ENCODE measurements at places on chromosomes 2 and 18.

- DNase-seq: no peak
Measured at GRCh38 chr2:145088756-145089155, 568.8 kb upstream of the ZEB2 start.

- DNase-seq: no peak
Measured at GRCh38 chr2:1665761-1666505, 78.4 kb downstream of the PXDN start.

GRCh38 chr18:79857082-79857671 is 59.4 kb downstream of the KCNG2 start:
- peak; percentile 16 for DNase-seq

- DNase-seq: no peak
Measured at GRCh38 chr18:54950221-54950620, 9.0 kb downstream of the CCDC68 start.

GRCh38 chr2:111157798-111158197 is 37.1 kb downstream of the BCL2L11 start:
- no peak for DNase-seq

DNA sequence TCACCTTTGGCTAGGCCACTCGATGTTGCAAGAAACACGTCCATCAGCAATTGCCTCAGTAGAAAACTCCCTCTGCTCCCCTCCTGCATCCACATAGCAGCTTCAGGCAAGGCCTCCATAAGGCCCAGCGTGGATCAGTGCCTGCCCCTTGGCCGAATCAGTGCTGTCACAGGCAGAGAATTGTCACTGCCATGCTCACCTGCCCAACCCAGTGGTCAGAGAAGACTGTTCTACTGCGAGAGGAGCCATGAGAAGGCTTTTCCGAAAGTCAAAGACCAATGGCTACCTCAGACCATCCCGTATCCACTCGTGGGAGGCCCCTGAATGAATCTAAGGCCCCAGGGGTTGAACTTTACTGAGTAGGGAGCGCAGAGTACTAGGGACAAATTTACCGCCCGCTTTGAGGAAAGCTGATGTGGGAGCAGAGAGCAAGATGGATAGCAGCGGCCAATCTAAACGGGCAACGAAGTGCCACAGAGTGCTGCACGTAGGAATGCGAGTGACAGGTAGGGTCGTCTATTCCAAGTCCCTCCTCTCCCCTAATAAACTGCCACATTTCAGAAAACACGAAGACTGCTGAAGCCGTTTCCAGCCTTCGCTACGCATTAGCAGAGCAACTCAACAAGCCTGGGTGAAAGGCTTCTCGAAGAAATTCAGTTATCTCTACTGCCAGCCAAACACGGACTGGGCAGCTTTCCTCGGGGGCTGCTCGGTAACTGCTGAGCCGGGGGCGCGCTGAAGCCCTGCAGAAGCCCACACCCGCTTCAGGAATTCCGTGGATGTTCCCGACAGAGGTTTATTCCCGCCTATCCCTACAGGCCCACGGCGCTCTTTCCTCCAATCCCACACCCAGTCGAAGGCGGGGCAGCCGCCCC is 968 bp upstream of the RALBP1 start:
- no peak for DNase-seq

DNA sequence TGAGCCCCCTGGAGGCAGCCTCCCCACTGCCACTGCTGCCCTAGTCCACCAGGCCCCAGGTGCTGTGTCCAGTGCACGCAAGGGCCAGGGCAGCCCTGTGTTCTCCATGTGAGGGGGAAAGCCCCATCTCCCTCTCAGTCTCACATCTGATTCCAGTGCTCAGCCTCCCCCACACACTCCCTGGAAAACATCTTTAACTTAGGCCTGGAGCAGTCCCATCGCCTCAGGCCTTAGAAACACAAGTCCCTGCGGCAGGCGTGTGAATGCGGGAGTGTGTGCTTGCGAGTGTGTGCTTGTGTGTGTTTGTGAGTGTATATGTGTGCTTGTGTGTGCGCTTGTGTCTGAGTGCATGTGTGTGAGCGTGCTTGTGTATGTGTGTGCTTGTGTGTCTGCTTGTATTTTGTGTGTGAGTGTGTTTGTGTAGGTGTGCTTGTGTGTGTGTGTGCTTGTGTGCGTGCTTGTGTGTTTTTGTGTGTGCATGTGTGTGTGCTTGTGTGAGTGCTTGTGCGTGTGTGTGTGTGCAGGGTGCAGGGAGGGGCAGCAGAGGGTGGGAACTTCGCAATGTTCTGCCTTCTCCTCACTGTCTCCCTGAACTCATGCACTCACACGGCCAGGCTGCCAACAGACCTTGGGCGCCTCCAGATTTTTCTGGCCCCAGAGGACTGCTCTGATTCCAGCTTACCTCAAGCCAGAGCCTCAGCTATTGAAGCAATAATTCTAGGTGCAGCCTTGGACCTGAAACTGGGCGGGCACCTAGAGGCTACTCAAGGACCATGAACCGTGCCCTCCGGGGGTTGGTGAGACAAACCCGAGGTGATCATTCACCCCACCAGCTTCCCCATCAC is 139.6 kb downstream of the CABLES1 start:
- DNase-seq: no peak

DNA sequence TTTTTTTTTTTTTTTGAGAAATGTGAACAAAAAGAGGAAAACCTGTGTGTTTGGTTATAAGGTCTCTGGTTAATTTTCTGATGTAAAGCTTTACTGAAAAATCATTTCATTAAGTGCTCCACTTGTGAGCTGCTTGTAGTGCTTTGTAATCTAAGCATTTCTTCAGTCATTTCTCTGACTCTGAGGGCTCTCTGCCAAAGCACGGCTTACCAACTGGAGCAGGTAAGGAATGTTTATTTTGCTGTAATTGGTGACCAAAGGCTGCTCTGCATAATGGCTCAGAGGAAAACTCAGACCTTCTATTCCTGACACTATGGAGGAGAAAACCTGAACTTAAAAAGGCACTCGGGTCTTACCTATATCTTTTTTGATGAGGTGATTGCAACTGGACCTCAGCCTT is 848.8 kb downstream of the MBD2 start:
- DNase-seq: no peak

GRCh38 chr2:3659447-3660432 is 1.7 kb downstream of the ALLC start:
- no peak for DNase-seq

DNA sequence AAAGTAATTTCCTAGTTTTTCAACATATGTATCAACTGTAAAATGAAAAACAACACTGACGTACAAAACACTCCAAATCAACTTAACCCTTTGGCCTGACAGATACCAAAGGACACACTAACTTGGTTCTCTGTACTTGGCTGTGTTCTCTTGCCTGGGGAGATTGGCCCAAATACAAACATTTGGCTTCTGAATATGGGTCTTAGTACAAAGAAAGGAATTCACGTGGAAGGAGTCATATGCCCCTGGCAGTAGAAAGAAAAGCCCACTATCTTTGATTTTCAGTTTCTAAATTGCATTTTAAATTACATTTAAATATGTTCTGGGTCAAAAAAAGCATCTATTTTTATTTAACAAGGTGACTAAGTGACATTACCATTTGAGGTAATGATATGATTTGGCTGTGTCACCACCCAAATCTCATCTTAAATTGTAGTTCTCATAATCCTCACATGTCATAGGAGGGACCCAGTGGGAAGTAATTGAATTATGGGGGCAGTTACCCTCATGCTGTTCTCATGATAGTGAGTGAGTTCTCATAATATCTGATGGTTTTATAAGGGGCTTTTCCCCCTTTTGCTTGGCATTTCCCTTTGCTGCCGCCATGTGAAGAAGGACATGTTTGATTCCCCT is 153.6 kb upstream of the CCDC195 start:
- peak; percentile 76 for DNase-seq

DNA sequence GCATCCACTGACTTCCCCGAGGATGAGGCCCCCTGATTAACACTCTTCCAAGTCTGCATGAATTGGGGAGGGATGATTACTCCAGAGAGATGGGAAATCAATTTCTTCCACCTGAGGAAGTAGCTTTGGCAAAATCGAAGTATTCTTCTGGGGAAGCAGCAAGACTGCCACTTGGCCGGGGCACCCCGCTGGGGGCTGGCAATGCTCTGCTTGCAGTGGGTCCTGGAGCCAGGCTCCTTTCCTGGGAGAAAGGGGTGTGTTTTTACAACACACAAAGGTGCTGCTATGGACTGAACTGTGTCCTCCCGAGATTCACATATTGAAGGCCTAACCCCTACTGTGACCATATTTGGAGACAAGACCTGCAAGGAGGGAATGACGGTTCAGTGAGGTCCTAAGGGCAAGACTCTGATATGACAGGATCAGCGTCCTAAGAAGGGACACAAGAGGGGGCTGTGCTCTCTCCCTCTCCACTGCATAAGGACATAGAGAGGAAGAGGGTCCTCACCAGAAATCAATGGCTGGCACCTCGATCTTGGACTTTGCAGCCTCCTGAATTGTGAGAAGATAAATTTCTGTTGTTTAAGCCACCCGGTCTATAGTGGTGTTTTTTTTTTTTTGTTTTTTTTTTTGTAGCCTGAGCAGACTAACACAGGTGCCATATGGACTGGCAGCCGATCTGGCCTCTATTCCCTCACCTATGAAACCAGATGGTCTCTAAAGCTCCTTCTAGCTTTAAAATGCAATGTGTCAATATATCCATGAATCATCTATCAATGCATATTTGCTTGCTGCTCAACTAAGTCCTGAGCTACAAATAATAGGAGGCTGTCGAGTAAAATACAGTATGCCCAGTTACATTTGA is 3.6 kb upstream of the SMARCAL1 start:
- no peak for DNase-seq

GRCh38 chr2:30181176-30181575 is 34.4 kb downstream of the YPEL5 start:
- DNase-seq: no peak

DNA sequence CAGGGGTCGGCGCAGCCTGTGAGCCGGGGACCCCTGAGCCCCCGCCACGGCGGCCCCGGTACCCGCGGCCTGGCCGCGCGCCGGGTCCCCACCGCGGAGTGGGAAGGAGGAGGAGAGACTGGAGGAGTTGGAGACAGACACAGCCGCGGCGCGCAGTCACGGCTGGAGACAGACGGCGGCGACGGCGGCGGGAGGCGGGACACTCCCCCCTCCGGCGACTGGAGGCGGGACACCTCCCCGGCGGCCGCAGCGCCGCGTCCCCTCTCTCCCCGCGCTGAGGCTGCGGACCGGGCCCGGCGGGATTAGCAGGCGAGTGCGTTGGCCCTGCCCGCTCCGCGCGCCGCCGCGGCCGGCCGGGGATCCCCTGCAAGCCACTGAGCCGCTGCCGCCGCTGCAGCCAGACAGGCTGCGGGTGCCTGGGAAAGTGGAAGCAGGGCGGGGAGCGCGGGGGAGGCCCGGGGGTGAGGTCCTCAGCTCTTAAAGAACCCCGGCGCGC is 1.0 kb upstream of the LDLRAD4 start:
- no peak for DNase-seq

Data from GM04503 (cell line).